Hepatocyte (in vitro differentiated cells): ENCODE measurements at places on chromosomes 5 and 9. TPM values are rescaled to one million over a fixed set of nuclear protein-coding genes. Genes with fewer than 3 reads are reported as not detected.
A peak's percentile ranks its signal among the peaks of the same experiment; 100 is the strongest.

GRCh38 chr5:18219241-18219640, 585.0 kb downstream of the TAF11L14 start:
- no peaks in the 10 kb centered on the region for H3K36me3 ChIP-seq
- no peaks in the 10 kb centered on the region for H3K4me1 ChIP-seq
- no peak overlapping the region for H3K27ac ChIP-seq
- no peak overlapping the region for H3K4me3 ChIP-seq
- no peaks in the 10 kb centered on the region for H3K27me3 ChIP-seq

- no peak for DNase-seq
- H3K4me3 ChIP-seq = no peak overlapping the region
- H3K27me3 ChIP-seq = no peaks in the 10 kb centered on the region
- no peaks in the 10 kb centered on the region for H3K36me3 ChIP-seq
Measured at GRCh38 chr5:85990998-85991397, 626.7 kb upstream of the COX7C start.

- H3K4me1 ChIP-seq = no peaks in the 10 kb centered on the region
- no peak for DNase-seq
- no peak overlapping the region for H3K27ac ChIP-seq
- no peak overlapping the region for H3K4me3 ChIP-seq
Measured at GRCh38 chr9:78149702-78150291, 86.1 kb upstream of the CEP78 start.

TPM2 gene
- 98.7 and 106 TPM in 2 replicates for total RNA-seq

DNA sequence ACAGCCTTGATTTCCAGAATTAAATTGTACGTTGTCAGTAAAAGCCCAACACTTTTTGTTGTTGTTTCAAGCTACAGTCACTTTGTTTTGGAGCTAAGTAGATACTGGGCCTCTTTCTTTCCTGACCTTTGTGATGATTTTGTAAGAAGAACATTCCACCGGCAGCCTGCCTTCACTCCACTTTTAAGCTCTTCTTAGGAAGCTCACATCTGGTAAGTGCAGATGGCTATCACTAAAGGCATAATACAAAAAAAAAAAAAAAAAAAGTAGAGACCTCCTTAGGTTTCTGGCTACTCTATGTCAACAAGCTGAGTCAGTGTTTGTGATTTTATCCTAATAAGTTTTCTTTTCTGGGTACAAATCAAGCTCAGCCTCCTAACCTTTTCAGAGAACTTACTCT, 1922.1 kb upstream of the WWC1 start:
- DNase-seq = no peak
- H3K27me3 ChIP-seq = no peaks in the 10 kb centered on the region
- no peaks in the 10 kb centered on the region for H3K36me3 ChIP-seq
- no peak overlapping the region for H3K27ac ChIP-seq

LTC4S gene
- 0.72 TPM in 1 of 2 replicates, not detected in the other for total RNA-seq

PCDHGB1 gene
- 0.24 and 0.53 TPM in 2 replicates for total RNA-seq

GRCh38 chr5:43221502-43221901, 29.5 kb downstream of the NIM1K start:
- no peaks in the 10 kb centered on the region for H3K4me1 ChIP-seq
- no peak for DNase-seq
- H3K36me3 ChIP-seq = no peaks in the 10 kb centered on the region
- H3K4me3 ChIP-seq = no peak overlapping the region

GRCh38 chr9:2255128-2255527, 240.0 kb downstream of the SMARCA2 start:
- DNase-seq = no peak
- no peak overlapping the region for H3K4me3 ChIP-seq
- no peaks in the 10 kb centered on the region for H3K4me1 ChIP-seq

GRCh38 chr9:73215249-73215648, 63.6 kb downstream of the ANXA1 start:
- H3K4me3 ChIP-seq = no peak overlapping the region
- DNase-seq = no peak
- H3K4me1 ChIP-seq = no peaks in the 10 kb centered on the region
- no peak overlapping the region for H3K27ac ChIP-seq
- H3K27me3 ChIP-seq = no peaks in the 10 kb centered on the region

DNA sequence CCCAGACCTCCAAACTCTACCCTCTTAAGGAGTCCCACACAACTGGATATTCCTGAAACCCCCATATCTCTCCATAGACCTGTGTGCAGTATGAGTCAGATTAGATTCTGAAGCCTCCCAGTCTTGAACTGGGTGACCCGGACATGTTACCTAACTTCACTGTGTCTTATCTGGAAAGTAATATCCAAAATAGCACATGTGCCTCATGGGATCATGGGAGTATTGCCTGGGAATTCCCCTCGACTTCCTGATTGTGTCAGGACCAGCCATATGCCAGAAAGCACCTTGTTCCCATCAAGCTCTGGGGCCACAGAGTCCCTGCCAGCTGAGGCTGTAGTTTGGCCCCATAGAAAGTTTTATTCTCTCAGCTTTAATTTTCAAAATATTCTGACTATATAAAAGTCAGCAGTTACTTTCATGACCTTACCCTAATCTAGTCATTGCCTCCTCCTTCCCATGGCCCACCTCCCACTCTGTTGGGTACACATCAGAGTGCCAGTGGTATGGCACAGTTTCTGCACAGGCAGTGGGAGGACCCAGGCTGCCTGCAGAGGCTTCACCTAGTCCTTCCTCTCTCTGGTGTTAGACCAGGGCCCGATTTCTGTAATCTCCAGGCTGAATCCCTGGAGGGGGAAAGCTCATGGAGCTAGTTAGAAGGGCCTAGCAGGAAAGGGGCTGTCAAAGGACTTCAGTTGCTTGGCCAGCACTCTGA, 19.5 kb upstream of the B4GALT1 start:
- DNase-seq = peak; percentile 74
- H3K4me1 ChIP-seq = peaks cover 27% of the 10 kb centered on the region
- peak overlapping the region; percentile 83 for H3K27ac ChIP-seq
- no peak overlapping the region for H3K4me3 ChIP-seq

DNA sequence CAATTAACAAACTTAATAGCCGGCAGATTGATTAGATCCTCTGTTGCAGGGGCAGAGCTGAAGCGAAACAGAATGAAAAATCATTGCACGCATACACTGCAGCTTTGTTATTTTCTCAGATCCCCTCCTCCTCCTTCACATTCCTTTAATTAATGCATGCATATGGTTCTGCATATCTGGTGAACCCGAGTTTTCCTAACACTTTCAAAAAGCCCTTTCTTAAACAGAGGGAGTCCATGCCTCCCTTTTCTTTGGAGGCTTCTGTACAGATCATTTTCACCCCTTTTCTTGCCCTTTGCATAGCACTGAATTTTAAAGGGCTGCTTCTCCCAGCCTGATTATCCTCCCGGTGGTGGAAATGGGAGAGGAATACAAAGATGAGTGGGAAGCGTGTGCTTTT, 136.6 kb upstream of the TBCA start:
- H3K36me3 ChIP-seq = no peaks in the 10 kb centered on the region
- no peak overlapping the region for H3K4me3 ChIP-seq
- no peak for DNase-seq
- H3K27ac ChIP-seq = no peak overlapping the region
- peaks cover 11% of the 10 kb centered on the region for H3K27me3 ChIP-seq
- no peaks in the 10 kb centered on the region for H3K4me1 ChIP-seq
